Type B pancreatic cell (in vitro differentiated cells): ENCODE measurements at places on chromosomes 6 and 20. TPM values are rescaled to one million over a fixed set of nuclear protein-coding genes. Genes with fewer than 3 reads are reported as not detected.
A peak's percentile ranks its signal among the peaks of the same experiment; 100 is the strongest.

DNA sequence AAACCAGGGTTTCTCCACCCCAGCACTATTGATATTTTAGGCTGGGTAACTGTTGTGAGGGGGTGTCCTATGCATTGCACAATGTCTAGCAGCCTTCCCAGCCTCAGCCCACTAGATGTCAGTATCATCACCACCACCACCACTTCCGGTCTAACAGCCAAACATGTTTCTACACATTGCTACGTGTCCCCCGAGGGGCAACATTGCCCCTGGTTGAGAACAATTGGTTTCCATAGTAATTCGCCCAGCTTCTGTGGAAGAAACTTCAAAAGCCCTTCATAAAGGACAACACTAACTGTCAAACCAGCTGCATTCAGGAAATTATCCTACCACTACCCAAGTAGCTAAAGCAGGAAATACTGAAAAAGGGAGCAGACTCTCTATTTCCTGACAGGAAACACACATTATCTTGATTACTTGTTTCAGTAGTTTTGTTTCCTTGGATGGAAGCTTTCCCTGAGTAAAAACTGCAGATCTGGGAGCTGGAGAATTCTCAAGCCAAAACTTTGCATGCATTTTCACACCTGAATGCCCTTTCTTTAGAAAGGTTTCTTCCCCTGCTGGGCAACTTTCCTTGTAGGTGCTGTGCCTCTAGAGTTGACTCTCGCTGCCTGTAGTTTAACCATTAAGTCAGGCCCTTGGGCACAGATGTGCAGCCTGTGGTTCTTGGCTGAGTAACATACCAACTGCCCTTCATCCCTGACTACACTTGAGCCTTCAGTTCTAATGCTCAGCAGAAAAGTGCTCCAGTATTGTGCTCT, 23.6 kb downstream of the PKHD1 start:
- DNase-seq: no peak
- no peaks in the 10 kb centered on the region for H3K4me1 ChIP-seq
- peaks cover 8% of the 10 kb centered on the region for H3K27me3 ChIP-seq
- H3K27ac ChIP-seq: peak overlapping the region; percentile 19
- peak overlapping the region; percentile 76 for H3K4me3 ChIP-seq

- H3K27me3 ChIP-seq: no peaks in the 10 kb centered on the region
- peaks cover 8% of the 10 kb centered on the region for H3K4me1 ChIP-seq
- no peak for DNase-seq
- H3K36me3 ChIP-seq: peaks cover 5% of the 10 kb centered on the region
Measured at GRCh38 chr6:107342144-107342543, 117.2 kb downstream of the PDSS2 start.

- no peak for DNase-seq
- no peaks in the 10 kb centered on the region for H3K4me1 ChIP-seq
- H3K27ac ChIP-seq: no peak overlapping the region
- no peaks in the 10 kb centered on the region for H3K36me3 ChIP-seq
Measured at GRCh38 chr6:153997221-153997620, 41.8 kb upstream of the OPRM1 start.

DNA sequence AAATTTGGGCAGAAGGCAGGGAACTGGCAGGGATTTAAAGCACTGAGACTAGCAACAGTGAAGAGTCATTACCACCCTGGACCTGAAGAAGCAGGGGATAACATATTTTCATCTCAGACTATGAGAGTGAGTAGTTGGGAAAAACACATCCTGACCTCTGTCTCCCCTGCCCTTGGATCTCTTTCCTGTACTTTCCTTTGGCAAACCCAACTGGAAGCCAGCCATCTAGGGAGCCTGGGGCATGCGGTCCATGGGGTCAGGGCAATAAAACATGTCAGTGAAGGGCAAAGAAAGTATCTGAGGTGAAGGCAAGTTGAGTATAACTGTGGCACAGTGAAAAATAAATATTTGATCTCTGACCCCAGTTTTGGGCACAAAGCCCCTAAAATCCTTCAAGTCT, 698.2 kb downstream of the DOK5 start:
- peaks cover 6% of the 10 kb centered on the region for H3K27me3 ChIP-seq
- no peaks in the 10 kb centered on the region for H3K36me3 ChIP-seq
- H3K4me3 ChIP-seq: no peak overlapping the region
- DNase-seq: no peak

- DNase-seq: no peak
- H3K4me1 ChIP-seq: no peaks in the 10 kb centered on the region
- peaks cover 4% of the 10 kb centered on the region for H3K27me3 ChIP-seq
- no peaks in the 10 kb centered on the region for H3K36me3 ChIP-seq
Measured at GRCh38 chr20:51198238-51198637, 175.3 kb upstream of the KCNG1 start.

DNA sequence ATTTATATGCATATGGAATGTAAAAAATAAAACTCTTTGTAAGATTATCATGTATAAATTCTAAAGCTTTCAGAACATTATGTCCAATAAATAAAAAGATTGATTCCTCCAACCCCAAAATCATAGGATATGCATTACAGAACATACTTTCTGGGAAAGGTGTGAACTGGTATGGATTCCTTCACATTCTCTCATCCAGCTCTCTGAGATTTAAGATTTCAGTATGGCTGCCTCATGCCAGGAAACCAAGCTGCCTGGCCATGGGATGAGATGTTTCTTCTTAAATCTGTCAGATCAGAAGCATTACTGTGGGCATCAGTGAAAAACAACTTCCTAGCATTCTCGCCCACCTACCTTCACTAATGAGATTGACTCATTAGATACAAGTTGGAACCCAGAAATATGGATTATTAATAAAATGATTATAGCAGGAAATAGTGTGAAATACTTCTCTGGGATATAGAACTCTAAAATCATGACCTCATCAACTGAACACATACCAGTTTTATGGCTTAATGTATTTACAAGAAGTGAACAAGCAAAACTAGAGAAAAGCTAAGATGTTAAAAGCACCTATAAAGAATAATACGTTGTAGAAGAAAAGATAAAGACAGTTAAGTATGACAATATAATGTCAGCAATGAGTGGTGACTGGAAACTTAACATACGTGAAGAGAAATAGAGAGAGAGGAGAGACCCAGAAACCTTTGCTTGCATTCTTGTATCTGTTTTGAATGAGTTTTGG, 171.6 kb upstream of the PHACTR1 start:
- DNase-seq: no peak
- peaks cover 9% of the 10 kb centered on the region for H3K4me1 ChIP-seq
- H3K27me3 ChIP-seq: no peaks in the 10 kb centered on the region
- H3K36me3 ChIP-seq: no peaks in the 10 kb centered on the region

DNA sequence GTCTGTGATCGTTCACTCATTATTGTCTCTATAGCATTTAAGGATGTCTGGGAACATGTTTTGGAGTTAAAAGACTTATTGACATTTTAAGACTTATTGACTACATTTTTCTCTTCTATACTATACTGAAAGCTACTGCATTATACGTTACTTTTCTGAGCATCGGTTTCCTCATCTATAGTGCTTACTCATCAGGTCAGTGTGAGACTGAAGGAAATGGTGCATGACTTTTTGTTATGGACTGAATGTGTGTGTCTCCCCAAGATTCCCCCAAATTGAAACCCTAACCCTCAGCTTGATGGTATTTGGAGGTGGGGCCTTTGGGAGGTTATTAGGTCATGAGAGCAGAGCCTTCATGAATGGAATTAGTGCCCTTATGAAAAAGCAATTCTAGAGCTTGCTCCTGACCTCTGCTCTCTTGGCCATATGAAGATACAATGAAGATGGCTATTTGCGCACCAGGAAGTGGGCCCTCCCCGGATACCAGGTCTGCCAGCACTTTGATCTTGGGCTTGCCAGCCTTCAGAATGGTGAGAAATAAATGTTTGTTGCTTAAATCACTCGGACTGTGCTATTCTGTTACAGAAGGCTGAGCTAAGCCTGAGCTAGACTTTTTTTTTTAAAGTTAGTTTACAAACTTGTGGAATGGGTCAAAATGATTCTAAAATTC, 243.7 kb upstream of the RREB1 start:
- H3K4me1 ChIP-seq: peaks cover 4% of the 10 kb centered on the region
- no peak overlapping the region for H3K27ac ChIP-seq
- H3K27me3 ChIP-seq: no peaks in the 10 kb centered on the region
- H3K4me3 ChIP-seq: no peak overlapping the region
- H3K36me3 ChIP-seq: no peaks in the 10 kb centered on the region

DNA sequence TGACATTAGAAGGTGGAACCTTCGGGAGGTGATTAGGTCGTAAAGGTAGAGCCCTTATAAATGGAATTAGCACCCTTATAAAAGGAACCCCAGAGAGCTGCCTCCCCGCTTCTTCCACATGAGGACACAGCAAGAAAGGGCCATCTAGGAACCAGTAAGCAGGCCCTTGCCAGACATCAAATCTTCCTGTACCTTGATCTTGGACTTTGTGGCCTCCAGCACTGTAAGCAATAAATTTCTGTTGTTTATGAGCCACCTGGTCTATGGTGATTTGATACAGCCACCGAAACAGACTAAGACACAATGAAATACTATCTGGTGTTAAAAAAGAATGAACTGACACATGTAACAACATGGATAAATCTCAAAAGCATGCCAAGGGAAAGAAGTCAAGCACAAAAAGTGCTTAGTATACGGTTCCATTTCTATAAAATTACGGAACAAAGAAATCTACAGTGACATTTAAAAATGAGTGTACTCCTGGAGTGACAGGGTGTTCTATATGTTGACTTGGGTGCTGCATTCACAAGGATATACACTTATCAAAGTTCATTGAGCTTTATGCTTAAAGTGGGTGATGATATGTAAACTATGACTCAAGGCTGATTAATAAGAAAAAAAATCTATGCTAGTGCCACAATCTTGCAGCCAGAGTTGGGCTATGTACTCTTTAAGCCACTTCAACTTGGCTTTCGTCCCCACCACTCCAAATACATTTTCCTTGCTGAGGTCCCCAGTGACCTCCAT, 18.4 kb downstream of the SERPINB1 start:
- H3K27me3 ChIP-seq: peaks cover 2% of the 10 kb centered on the region
- peaks cover 21% of the 10 kb centered on the region for H3K4me1 ChIP-seq
- H3K4me3 ChIP-seq: no peak overlapping the region

DNA sequence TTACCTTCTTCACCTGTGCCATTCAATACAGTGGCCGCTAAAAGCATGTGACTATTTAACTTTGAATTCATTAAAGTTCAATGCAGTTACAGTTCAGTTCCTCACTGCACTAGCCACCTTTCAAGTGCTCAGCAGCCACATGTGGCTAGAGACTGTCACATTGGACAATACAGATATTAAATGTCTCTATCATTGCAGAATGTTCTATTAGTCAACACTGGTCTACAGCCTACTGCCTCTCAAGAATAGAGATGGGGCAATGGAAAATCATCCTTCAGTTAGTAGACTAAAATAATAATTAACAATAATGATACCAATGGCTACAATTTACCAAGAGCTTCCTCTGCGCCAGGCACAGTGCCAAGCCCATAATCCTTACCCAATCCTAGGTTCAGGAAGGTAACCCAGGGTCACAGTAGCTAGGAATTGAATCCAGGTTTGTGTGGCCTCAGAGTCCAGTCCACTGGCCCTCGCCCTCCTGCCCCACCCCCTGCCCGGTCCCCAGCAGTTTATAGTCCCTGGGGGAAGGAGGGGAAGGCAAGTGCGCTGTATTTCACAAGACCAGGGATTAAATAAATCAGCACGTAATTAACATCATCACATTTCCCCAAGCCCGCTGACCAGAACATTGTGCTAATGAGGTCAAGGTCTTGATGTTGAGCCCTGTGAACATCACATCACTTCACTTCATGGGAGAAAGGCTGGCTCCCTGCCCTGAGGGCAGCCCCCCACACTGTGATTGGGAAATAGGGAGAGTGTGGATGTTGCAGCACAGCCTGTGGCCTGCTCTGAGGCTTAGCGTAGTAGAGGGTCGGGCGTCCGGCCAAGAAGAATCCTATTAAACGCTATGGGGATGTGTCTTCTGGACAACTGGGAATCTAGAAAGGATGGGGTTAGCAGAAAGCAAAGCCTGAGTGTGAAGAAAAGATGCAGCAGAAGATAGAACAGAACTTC, 147.2 kb downstream of the VEGFA start:
- no peak for DNase-seq
- no peak overlapping the region for H3K4me3 ChIP-seq

DNA sequence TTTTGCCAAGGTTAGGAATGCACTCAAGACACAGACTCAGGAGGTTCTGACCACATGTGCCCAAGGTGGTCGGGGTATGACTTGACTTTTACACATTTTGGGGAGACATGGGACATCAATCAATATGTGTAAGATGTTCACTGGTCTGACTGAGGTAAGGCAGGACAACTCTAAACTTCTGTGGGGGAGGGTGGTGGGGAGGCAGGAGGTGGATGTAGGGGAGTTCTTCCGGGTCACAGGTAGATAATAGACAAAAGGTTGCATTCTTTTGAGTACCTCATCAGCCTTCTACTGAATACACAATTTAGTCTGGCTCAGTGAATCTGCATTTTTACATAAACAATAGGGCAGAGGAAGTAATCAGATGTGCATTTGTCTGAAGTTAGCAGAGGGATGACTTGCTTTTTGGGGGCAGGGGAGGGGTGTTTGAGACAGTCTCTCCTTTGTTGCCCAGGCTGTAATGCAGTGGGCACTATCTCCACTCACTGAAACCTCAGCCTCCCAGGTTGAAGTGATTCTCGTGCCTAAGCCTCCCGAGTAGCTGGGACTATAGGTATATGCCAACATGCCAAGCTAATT, 10.9 kb downstream of the ECHDC1 start:
- H3K36me3 ChIP-seq: peaks cover 26% of the 10 kb centered on the region
- H3K27ac ChIP-seq: no peak overlapping the region
- DNase-seq: no peak
- no peaks in the 10 kb centered on the region for H3K4me1 ChIP-seq
- no peak overlapping the region for H3K4me3 ChIP-seq

GRCh38 chr6:4464638-4465037, 311.6 kb upstream of the CDYL start:
- no peak overlapping the region for H3K27ac ChIP-seq
- DNase-seq: no peak
- no peaks in the 10 kb centered on the region for H3K27me3 ChIP-seq
- peaks cover 32% of the 10 kb centered on the region for H3K4me1 ChIP-seq

DNA sequence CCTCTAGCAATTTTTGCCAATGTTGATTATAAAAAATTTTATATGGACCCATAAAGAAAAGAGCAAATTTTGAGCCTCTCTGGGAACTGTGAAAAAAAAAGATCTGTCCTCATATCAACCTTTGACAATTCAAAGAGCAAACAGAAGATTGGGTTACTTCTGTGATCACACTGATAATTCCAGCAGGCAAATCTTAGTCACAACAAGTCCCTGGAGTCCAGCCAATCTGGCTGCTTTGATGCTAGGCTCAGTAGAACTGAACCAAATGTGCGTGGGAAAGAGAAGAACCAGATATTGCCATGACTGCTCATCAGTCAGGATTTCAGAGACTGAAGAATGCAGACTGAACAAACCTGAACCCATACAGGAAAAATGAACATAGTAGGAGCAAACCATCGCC, 438.4 kb upstream of the FLRT3 start:
- H3K4me1 ChIP-seq: peaks cover 25% of the 10 kb centered on the region
- DNase-seq: no peak
- H3K36me3 ChIP-seq: peaks cover 5% of the 10 kb centered on the region
- H3K27me3 ChIP-seq: no peaks in the 10 kb centered on the region
- H3K4me3 ChIP-seq: peak overlapping the region; percentile 37

Gene TP53RK
- 11.4 and 13.6 TPM in 2 replicates for total RNA-seq

Gene ARG1
- not detected in 2 replicates for total RNA-seq

Gene SLC4A11
- total RNA-seq: 5.8 and 6.9 TPM in 2 replicates
